Cardiac muscle cell (in vitro differentiated cells and primary cell): ENCODE measurements at places on chromosomes 2 and 18.

DNA sequence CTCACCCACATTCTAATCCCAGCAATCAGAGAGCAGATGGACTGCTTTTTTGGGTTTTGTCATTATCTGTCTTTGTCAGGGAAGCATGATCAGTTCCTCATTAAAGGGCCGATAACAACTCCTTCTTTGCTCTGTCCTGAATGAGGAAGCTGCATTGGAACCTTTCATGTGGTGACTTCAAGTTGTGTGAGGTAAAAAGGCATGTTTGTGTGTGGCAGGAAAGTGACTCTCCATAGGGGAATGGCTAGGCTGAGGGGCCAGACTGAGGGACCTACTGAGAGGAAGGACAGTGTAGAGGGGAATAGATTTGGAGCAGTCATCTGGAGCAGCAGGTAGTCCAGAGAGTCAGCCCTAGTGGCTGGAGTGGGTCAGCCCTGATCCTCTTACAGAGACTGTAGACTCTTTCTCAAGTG lies 23.6 kb upstream of the LRRTM1 start:
- DNase-seq: no peak

GRCh38 chr2:45379399-45380087 lies 231.5 kb downstream of the SRBD1 start:
- no peak for DNase-seq

DNA sequence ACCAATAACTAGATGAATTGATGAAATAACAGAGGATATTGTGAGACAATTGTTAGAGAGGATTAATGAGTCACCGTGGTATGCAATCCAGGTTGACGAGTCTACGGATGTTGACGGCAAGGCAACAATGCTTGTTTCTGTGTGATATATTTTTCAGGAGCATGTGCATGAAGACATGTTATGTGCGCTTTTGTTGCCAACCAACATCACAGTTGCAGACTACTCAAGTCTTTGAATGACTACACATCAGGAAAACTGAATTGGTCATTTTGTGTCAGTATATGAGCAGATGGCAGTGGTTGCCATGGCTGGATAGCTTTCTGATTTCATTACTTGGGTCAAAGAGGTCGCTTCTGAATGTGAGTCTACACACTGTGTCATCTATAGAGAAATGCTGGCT lies 96.8 kb upstream of the CRACDL start:
- DNase-seq: no peak

GRCh38 chr2:175854665-175855064 lies 147.4 kb downstream of the LNPK start:
- DNase-seq: no peak

GRCh38 chr2:105371810-105372209 lies 27.0 kb downstream of the FHL2 start:
- no peak for DNase-seq

- no peak for DNase-seq
Measured at GRCh38 chr2:15107137-15107536, 454.0 kb downstream of the NBAS start.

DNA sequence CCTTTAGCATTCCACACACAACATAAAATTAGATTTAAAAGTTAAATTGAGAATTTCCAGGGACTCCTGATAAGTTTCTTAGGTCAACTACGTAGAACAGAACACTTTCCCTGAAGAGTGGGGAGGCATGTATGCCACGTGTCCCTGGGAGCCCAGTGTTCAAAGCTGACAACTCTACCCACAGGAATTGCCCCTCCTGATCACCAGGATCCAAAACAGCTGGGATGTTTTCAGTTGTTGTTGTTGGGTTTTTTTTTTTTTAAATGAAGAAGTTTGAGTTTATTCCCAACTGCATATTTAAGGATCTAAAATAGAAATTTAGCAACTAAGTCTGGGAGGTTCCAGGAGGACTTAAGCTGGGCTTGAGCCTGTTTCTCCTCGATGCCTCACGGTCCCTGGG lies 100.5 kb downstream of the TPGS2 start:
- DNase-seq: no peak

DNA sequence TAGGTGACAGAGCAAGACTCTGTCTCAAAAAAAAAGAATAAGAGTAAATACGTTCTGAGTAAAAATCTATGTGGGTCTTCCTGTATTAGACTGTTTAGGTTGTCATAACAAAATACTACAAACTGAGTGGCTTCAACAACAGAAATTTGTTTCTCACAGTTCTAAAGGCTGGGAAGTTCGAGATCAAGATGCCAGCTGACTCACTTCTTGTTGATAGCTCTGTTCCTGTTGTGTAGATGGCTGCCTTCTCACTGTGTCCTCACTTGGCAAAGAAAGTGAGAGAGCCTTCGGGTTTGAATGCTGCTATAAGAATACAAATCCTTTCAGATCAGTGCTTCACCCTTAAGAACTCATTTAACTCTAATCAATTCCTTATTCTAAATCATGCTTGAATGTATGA lies 430.0 kb upstream of the VWC2L start:
- peak; percentile 29 for DNase-seq

DNA sequence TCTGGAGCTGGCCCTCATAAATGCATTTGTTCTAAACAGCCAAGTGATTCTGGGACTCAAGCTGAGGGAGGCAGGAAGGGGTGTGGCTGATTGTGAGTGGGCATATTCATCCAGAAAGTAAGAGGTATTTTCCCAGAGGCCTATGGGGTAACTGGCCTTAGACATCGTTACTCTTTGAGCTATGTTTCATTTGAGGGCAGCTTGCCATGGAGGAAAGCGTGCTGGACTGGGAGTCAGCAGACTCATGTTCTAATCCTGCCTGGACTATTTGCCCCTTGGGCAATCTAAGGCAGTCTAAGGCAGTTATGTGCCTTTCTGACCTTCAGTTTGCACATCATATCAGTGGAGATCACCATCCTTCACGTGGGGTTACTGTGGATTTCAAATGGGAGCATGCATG lies 93.5 kb upstream of the SLC14A2 start:
- peak; percentile 47 for DNase-seq

DNA sequence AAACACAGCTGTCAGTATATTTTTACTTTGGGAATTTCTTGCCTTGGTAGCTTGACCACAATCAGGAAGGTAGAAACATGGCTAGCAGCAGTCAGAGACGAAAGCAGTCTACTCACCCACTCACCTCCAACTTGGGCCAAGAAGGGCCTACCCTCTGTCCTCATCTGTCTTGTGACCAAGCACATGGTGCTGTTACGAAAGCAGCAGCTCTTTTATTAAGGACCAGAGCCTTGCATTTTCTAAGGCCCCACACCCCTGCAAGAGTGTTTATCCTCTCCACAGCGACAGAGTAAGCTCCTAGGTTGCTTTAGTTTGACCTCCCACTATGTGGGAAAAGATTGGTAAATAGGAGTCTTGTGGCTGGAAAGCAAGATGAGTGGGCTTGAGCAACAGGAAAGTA lies 31.3 kb upstream of the MSTN start:
- DNase-seq: no peak
